ENCODE measurements at places on chromosomes 4 and X. TPM values are rescaled to one million over a fixed set of nuclear protein-coding genes. Genes with fewer than 3 reads are reported as not detected.

Gene BCORL1
- total RNA-seq: 22.3 TPM

Gene P2RY8
- not detected for total RNA-seq

Gene ANXA3
- total RNA-seq: 68.7 TPM

Gene DNAAF6
- total RNA-seq: not detected

Gene ARMCX1
- 17.9 TPM for total RNA-seq

Gene SULT1E1
- not detected for total RNA-seq

Gene IL2
- total RNA-seq: not detected

Gene TACC3
- 15.0 TPM for total RNA-seq

Gene CFAP99
- not detected for total RNA-seq

Gene SPON2
- total RNA-seq: 47.8 TPM

Gene ADGRG4
- total RNA-seq: 0.14 TPM

Gene USP46
- 59.0 TPM for total RNA-seq

Gene CDX4
- total RNA-seq: not detected

Gene HEPH
- 83.9 TPM for total RNA-seq

Gene PAGE4
- not detected for total RNA-seq

Gene RAB33B
- 11.0 TPM for total RNA-seq

Gene SOWAHD
- total RNA-seq: 0.54 TPM

Gene PDE5A
- total RNA-seq: 2.2 TPM

Gene DMRTC1
- not detected for total RNA-seq

Gene TIGD4
- 0.23 TPM for total RNA-seq

Gene WAS
- total RNA-seq: 1.1 TPM

Gene RPL9
- total RNA-seq: 963 TPM

Gene NUDT10
- total RNA-seq: 6.6 TPM

Gene XKRX
- not detected for total RNA-seq

Gene CENPVL1
- total RNA-seq: 0.25 TPM

Gene RHOH
- total RNA-seq: not detected

Gene CDS1
- total RNA-seq: 3.8 TPM

Gene NDST3
- total RNA-seq: 0.57 TPM

Gene C1QTNF7
- total RNA-seq: not detected

Gene CHRDL1
- 3.3 TPM for total RNA-seq

Gene AMOT
- total RNA-seq: 36.9 TPM

Gene TMEM150C
- total RNA-seq: 0.95 TPM

Gene FGF5
- 2.1 TPM for total RNA-seq

Gene RASGEF1B
- total RNA-seq: 0.77 TPM

Gene HMX1
- not detected for total RNA-seq

Gene USP27X
- total RNA-seq: 2.7 TPM

Gene LRIT3
- total RNA-seq: 0.11 TPM

Gene PCDH18
- 4.9 TPM for total RNA-seq

Gene ENPEP
- 0.67 TPM for total RNA-seq

Gene THAP9
- total RNA-seq: 3.3 TPM

Gene TRIM2
- 51.8 TPM for total RNA-seq

Gene F8
- 2.5 TPM for total RNA-seq

Gene AWAT1
- not detected for total RNA-seq

Gene TEX13D
- not detected for total RNA-seq

Gene TEX11
- not detected for total RNA-seq

Gene AR
- 8.3 TPM for total RNA-seq

Gene GRIA2
- total RNA-seq: not detected

Gene CYSLTR1
- total RNA-seq: not detected

Gene SLC9B2
- total RNA-seq: 16.3 TPM

Gene CXCL1
- 11.4 TPM for total RNA-seq

Gene STOX2
- 2.5 TPM for total RNA-seq

Gene TASL
- total RNA-seq: not detected

Gene APELA
- total RNA-seq: 0.89 TPM

Gene QRFPR
- total RNA-seq: not detected

Gene ATP2B3
- total RNA-seq: 0.46 TPM

Gene ODAPH
- 55.3 TPM for total RNA-seq

Gene BMP3
- not detected for total RNA-seq

Gene HSFX2
- total RNA-seq: not detected

Gene GLOD5
- not detected for total RNA-seq

Measured in astrocyte (in vitro differentiated cells and primary cell).